WTC11 (cell line): ENCODE measurements at places on chromosomes 7 and 10. TPM values are rescaled to one million over a fixed set of nuclear protein-coding genes. Genes with fewer than 3 reads are reported as not detected.

GRCh38 chr7:105835441-105835840 lies 41.0 kb downstream of the ATXN7L1 start:
- H3K27me3 ChIP-seq, result no peaks in the 10 kb centered on the region; the same call in 1 of the 2 replicates
- no peak overlapping the region for H3K27ac ChIP-seq
- DNase-seq, result no peak
- H3K4me3 ChIP-seq, result no peak overlapping the region

OPN1SW gene
- total RNA-seq, result not detected in 3 replicates

TMEM130 gene
- total RNA-seq, result 1.9 to 3.3 TPM (median 3.2 TPM) in 3 replicates

DNA sequence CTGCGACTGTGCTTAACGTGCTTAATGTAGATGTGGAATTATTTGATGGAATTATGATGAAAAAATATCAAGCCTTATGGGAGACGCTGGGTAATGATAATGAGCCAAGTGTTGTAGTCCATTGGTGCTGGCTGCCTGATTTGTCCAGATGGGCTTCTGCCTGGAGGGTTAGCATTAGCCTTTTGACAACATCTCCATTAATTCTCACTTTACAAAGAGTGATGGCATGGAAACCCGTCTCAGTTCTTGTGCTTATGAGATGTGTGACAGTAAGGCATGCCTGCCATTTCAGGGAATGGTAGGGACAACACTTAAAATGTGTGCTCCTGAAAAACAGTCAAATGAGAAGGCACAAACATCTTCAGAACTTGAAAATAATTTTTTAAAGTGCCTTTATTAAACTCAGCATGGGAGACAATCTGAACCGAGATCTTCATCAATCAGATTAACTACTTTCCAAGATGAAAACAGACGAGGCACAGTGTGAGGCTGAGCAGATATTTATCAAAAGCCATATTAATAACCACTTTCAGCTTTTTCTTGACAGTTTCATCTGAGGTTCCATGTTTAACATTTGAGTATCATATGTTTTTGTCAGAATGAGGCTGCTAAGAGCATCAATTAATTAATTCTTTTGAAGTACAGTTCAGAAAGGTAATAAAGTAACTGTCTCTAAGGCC lies 473.1 kb downstream of the NXPH1 start:
- H3K27me3 ChIP-seq, result no peaks in the 10 kb centered on the region
- H3K36me3 ChIP-seq, result no peaks in the 10 kb centered on the region
- no peak overlapping the region for H3K4me3 ChIP-seq
- no peak for DNase-seq
- H3K27ac ChIP-seq, result no peak overlapping the region
- peaks cover 18% of the 10 kb centered on the region for H3K4me1 ChIP-seq

GRCh38 chr10:86461963-86462804 lies 59.4 kb downstream of the WAPL start:
- peak overlapping the region; percentile 99 for H3K27ac ChIP-seq
- no peaks in the 10 kb centered on the region for H3K27me3 ChIP-seq
- peaks cover 62% of the 10 kb centered on the region for H3K36me3 ChIP-seq
- DNase-seq, result peak; percentile 19
- H3K4me3 ChIP-seq, result peak overlapping the region; percentile 35; the same call in 1 of the 2 replicates
